IPS DF 6.9 (cell line): ENCODE measurements at places on chromosomes 7 and 10.

GRCh38 chr10:17847585-17848296 lies 38.6 kb downstream of the MRC1 start:
- no peak for DNase-seq

- DNase-seq, result no peak
These were observed 231.5 kb upstream of the NRP1 start for GRCh38 chr10:33566001-33566400.

GRCh38 chr7:111400088-111400487 lies 162.2 kb downstream of the IMMP2L start:
- DNase-seq, result no peak

- no peak for DNase-seq
These were observed 433.1 kb downstream of the TYW1 start for GRCh38 chr7:67429735-67430134.

DNA sequence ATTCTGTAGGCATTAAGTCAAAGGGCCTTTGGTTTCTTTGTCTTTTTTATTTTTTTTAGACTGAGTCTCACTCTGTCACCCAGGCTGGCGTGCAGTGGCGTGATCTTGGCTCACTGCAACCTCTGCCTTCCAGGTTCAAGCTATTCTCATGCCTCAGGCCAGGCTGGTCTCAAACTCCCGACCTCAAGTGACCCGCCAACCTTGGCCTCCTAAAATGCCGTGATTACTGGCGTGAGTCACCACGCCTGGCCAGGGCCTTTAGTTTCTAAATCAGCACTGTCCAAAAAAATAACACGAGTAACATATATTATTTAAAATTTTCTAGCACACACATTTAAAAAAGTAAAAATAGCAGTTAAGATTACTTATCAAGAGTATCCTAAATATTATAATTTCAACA lies 11.1 kb upstream of the ACSL5 start:
- DNase-seq, result no peak
